Suprapubic skin (tissue), 4 donors: ENCODE measurements at places on chromosomes 12 and 14.

DNA sequence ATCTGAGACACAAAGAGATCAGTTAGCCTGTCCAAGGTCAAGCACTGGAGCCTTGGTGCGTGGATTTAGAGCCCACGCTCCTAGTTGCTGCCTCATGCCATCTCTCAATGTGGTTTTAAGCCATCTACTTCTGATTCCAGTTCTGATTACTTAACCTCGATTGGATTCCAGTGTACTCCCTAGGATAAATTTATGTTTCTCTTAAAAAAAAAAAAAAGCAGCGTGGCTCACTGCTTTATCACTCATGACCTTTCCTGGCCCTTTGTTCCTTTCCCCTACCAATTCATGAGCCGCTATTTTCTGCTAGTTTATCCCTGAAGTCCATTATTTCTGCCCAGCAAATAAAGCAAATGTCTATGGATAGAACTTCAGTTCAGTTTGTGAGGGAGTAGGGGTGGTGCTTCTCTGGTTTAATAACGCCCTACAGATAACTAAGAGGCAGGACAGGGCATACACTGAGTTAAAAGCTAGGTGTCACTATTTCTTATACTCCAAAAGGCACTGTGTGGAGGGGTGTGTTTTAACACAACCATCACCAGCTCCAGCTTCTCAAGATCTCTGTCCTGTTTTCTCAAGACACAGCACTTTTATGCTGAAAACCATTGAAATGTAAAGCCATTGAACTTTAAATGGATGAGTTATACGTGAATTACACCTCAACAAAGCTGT, 9.8 kb upstream of the PARP11 start:
- no peak for DNase-seq

GRCh38 chr12:92088805-92089204, 56.8 kb downstream of the BTG1 start:
- no peak for DNase-seq

DNA sequence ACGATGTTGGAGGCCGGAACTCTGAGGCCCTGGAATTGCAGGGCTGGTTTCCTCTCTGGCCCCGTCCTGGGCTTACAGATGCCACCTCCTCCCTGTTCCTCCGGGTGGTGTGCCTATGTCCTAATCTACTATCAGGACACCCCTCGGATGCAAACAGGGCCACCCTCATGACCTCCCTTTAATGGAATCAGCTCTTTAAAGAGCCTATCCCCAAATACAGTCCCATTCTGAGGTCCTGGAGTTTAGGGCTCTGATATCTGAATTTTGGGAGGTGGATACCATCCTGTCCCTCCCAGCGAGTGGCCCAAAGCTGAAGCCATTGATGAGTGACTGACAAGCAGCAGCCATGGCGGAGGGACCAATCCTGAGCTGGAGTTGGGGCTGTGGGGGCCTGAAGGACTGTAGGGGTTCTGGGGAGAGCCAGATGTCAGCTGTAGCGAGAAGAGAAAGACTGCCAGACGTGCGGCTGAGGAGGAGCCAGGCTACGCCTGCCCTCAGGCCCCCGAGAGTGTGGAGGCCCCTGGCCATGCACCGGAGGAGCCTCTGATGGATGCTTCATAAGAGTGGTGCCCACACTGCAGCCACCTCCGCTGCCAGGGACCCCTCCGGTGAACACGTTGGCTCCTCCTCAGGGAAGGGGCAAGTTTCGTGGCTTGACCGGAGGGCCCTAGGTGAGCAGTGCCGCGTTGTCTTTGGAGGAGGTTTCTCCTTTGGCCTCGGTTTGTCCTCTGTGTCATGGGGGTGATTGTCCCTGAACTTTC, 100.2 kb downstream of the KIF26A start:
- DNase-seq = peak; percentile 64

DNA sequence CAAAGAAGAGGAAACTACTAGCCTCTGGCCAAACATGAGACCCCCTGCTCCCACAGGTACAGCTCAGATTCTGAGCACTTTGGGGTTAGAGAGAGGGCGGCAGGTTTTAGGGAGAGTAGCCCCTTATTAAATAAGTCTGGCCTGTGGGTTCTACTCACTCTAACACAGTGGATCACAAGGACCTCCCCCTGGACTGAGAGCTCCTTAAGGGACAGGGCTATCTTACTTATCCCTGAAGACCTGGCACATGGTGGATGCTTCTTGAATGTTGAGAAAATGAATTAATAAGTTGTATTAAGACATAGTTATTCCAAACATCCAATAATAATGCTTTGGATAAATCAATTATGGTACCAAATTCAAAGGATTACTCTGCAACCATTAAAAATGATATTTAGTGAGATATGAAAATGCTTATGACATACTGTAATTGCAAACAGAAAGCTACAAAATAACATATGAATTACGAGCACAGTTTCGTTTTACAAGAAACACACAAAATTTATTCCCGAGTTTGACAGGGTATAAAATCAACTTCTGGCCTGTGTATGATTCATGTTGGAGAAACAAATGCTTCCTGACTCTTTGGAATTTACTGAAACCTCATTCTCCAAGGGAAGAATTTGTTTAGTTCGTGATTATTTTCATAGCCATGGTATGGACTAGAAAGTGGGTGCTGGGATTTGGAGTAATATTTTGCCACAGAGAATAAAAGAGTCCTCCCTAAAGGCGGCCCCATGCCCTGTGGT, 59.3 kb upstream of the BDKRB2 start:
- no peak for DNase-seq

GRCh38 chr12:128790653-128791373, 32.9 kb downstream of the SLC15A4 start:
- DNase-seq = no peak

DNA sequence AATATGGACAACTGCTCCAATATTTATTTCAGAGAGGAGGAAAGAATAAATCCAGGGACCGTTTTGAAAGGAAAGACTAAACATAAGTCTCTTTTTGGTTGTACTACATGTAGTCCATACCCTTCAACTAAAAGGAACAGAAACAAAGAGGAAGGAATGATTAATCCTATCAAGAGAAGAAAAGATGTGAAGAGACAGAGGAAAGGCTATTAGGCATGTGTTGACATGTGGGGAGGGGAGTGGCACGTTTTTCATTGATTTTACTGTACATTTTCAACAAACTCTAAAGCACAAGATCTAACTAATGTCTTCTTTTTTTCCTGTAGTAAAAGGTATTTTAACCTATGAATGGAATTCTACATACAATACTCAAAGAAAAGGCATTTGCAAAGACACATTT, 85.6 kb downstream of the NAV3 start:
- DNase-seq = no peak

GRCh38 chr14:67464377-67464776, 24.1 kb downstream of the TMEM229B start:
- DNase-seq = no peak

DNA sequence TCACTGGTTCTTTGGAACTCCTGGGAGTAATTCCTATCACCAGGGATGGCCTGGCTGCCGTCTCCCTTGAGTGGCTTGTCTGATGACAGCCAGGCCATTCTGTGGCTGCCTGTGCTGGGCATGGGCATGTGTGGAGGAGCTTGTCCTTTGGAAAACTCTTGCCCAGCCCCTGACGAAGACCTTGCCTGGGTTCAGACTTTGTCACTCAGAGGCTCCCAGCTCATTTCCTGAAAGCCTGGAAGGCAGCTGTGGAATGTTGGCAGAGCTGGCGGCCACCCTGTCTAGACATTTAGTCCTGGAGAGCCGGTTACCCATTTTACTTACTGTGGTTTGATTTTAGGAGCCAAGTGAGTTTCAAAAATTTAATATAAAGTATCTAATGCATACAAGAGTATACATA, 34.0 kb downstream of the TUNAR start:
- DNase-seq = no peak

GRCh38 chr14:33642080-33642479, 308.8 kb downstream of the EGLN3 start:
- DNase-seq = no peak

GRCh38 chr12:75937486-75937885, 94.1 kb downstream of the PHLDA1 start:
- no peak for DNase-seq

- DNase-seq = no peak
Measured at GRCh38 chr12:115482943-115483342, 794.5 kb downstream of the MED13L start.

DNA sequence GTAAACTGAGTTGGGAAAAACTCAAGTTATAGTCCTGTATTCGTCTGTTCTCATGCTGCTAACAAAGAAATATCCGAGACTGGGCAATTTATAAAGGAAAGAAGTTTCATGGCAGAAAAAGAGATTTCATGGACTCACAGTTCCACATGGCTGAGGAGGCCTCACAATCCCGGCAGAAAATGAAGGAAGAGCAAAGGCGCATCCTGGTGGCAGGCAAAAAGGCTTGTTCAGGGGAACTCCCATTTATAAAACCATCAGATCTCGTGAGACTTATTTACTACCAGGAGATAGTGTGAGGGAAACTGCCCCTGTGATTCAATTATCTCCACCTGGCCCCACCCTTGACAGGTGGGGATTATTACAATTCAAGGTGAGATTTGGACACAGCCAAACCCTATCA, 292.6 kb upstream of the SYT1 start:
- DNase-seq = no peak

DNA sequence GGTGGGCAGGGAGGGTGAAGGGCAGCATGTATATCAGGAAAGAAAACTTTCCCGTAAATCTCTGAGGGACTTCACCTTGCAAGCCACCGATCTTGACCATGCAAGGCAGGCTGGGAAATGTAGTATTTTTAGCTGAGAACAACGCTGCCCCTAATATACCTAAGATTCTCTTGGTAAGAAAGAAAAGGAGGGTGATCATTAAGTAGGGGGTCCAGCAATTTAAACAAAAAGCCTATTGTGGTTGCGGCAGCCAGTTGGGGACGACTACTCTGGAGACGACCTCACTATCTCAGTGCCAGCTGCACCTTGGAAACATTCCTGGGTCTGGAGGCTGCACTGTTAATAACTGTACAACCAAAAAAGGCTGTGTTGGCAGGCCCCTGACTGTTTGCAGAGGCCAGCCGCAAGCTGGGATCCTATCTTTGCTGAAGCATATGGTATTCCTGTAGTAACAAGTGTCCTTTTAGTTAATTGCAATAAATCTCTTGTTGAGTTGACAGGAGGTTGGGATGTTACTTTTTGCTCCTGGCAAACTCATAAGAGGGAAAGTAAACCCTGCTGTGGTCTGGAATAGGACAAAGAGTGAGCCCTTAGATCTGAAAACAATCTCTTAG, 6.4 kb downstream of the APOLD1 start:
- DNase-seq = no peak

DNA sequence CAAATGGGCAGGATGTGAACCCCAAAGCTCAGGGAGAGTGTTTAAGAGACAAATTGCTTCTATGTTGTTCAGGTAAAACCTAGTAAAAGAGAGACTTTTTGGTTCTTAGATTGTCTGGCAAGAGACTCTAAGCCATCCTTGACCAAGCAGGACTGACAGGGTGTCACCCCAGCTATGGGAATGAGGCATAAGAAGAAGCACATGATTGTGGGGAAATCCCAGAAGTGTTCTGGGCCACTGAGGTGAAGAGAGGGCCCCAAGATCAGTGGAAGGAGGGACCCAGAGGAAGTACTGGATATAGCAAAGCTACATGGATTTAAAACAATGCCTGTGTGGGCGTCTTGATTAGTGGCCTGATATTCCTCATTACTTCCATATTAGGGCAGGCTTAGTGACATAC, 99.0 kb downstream of the SAMD4A start:
- no peak for DNase-seq

DNA sequence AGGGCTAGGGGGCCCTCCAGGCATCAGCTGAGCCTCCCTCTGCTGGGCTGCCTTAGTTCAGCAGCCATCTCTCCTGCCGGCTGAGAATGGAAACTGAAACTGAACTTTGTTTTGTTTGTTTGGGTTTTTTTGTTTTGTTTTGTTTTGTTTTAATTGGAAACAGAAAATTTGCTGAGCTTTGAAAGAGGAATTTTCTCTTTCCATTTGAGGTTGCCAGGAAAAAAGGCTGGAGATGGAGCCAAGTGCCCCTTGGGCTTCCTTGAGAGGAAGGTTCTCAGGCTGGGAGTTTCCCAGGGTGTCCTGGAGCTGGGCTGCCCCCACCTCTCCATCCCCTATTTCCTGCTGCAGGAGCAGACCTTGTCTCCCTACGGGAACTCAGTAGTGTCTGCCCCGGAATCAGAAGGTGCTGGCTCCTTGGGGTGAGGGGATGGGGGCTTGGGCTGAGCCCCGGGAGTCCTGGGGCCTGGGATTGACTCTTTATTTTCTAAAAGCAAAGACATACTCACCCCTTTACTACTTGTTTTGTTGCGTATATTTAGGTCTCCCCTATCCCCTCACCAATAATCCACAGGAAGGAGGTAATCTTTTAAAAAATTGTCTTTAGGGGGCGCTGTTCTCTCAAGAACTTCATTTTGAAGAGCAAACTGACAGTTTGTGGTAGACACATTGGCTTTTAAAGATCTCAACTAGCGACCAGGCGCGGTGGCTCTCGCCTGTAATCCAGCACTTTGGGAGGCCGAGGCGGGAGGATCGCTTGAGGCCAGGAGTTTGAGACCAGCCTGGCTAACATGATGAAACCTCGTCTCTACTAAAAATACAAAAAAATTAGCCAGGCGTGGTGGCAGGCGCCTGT, 21.3 kb upstream of the OASL start:
- DNase-seq = no peak

GRCh38 chr12:42904683-42905418, 315.3 kb upstream of the PRICKLE1 start:
- DNase-seq = no peak

GRCh38 chr12:121009741-121010140, 6.5 kb downstream of the C12orf43 start:
- DNase-seq = no peak

DNA sequence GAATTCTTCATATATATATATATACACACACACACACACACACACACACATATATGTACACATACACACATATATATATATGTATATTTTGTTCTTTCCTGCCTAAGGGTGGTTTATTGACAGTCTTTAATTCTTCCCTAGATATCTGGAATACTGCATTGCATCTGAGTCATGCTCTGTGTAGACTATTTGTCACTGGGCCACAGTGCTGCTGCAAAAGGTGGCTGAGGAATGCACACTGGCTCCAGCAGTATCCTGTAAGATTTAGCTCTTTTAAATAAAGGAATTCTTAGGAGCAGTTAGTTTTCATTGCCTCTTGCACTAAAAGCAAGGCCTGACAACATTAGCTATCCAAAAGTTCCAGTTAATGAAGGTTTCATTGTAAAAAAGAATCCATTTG, 200.9 kb downstream of the APAF1 start:
- no peak for DNase-seq

DNA sequence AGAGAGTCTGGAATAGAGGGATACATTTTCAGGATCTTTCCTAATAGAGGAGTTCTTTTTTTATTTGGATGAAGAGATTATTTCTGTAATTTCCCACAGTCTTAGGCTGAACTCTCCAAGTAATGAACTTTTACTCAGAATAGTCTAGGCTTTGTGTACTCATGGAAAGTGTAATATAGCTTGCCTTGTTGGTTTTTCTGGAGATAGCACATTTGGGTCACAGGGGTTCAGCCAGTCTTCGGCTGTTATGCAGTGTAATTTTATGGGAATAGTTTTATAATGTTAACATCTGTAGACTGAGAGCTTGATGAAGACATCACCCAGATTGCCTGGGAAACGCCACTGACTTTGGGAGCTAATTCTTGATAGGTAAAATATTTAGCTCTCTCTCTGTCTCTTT, 450.8 kb downstream of the RAD51B start:
- DNase-seq = no peak

- DNase-seq = no peak
Measured at GRCh38 chr14:69154779-69155178, 1.9 kb upstream of the DCAF5 start.
